ENCODE measurements at places on chromosomes 3 and 15.

- DNase-seq: no peak
Measured at GRCh38 chr3:46724424-46724823, 6.8 kb upstream of the PRSS50 start.

- DNase-seq: no peak
Measured at GRCh38 chr3:39601241-39601640, 133.8 kb downstream of the MOBP start.

DNA sequence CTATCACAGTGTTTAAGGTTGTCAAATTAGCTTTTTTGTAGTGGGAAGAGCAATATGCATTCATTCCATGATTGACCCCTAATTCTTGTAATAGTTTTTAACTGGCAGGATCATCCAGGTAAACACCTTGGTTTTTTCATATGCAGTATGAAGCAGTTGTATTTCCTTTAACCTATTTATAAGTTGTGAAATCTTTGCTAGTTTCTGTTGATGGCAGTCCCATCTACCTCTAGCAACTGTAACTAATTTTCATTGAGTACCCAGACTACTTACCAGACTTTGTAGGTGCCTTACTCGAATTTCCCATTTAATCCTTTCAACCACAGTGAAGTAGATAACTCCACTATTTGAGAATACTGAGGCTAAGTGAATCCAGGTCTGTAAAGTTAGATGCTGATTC lies 6.1 kb downstream of the FXR1 start:
- DNase-seq: no peak

GRCh38 chr3:195612075-195612800 lies 28.5 kb upstream of the APOD start:
- DNase-seq: no peak

DNA sequence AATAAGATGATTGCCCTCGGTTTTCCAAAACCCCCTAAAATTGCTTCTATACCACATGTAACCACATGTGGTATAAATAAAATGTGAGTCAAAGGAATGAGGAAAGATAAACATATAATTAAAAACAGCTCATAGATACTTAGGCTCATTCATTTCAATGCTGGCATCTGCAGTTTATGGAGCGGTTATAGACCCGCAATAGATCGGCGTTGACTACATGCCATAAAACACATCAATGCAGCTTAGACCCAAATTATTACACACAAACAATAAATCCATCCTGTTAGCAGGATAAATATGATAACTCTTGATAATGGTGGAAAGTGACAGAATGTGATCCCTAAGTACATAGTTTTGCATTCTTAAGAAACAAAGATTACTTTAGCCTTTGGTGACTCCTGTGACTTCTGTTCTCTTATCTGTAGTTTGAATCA lies 143.7 kb downstream of the NR2F2 start:
- DNase-seq: no peak

DNA sequence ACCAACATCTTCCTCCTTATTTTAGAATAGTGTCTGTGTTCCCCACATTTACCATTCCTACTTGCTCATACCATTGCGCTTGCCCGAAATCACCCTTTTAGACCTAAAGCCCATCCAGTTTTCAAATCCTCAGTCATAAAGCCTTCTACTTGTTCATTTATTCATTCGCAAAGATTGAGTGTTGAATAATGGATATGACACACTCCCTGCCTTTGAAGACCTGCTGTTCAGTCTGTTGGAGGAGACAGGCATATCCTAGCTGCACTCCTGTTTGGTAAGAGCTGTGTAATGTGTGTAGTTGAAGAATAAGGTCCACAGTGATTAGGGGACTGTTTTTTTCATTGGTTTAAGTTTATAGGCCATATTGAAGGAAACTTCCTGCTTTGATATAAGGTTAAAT lies 1.7 kb downstream of the CNOT10 start:
- no peak for DNase-seq

DNA sequence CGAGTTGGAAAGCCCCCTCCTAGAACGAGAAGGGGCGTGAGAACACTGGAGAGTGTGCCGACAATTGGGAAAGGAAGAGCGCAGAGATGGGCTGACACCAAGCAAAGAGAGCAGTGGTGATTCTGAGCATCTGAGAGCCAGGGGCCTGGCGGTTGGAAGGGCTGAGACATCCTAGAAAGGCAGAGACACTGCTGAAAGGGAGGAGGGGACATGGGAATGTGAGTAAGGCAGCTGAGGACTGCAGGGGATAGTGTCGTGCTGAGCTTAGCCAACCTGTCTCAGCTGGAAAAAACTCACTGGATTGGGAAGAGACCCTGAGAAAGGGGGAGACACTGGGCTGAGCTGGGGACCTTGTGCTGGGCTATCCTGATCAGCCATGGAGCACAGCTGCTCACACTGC lies 58.1 kb upstream of the SLC6A6 start:
- DNase-seq: no peak
